Stimulated activated CD8-positive, alpha-beta memory T cell treated with anti-CD3 and anti-CD28 coated beads, Interleukin-4, amount 100 ng/mL, for 1 hour (primary cell): ENCODE measurements at places on chromosomes 2 and 18.

- DNase-seq, result no peak
Measured at GRCh38 chr18:27008575-27008974, 143.1 kb upstream of the AQP4 start.

- DNase-seq, result no peak
Measured at GRCh38 chr18:60962625-60963024, 370.6 kb upstream of the CDH20 start.

DNA sequence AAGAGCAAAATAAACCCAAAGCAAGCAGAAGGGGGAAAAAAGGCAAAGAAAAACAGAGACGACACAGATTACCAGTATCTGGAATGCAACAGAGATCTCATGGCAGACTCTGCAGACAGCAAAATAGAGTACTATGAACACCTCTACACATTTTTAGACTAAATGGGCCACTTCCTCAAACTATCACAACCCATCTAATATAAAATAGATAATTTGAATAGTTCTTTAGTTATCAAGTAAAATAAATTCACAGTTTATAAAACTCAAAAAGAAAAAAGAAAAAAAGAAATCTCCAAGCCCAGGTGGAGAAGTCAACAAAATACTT is 16.6 kb downstream of the SESTD1 start:
- DNase-seq, result no peak

GRCh38 chr2:164739966-164740365 is 101.7 kb downstream of the COBLL1 start:
- no peak for DNase-seq

DNA sequence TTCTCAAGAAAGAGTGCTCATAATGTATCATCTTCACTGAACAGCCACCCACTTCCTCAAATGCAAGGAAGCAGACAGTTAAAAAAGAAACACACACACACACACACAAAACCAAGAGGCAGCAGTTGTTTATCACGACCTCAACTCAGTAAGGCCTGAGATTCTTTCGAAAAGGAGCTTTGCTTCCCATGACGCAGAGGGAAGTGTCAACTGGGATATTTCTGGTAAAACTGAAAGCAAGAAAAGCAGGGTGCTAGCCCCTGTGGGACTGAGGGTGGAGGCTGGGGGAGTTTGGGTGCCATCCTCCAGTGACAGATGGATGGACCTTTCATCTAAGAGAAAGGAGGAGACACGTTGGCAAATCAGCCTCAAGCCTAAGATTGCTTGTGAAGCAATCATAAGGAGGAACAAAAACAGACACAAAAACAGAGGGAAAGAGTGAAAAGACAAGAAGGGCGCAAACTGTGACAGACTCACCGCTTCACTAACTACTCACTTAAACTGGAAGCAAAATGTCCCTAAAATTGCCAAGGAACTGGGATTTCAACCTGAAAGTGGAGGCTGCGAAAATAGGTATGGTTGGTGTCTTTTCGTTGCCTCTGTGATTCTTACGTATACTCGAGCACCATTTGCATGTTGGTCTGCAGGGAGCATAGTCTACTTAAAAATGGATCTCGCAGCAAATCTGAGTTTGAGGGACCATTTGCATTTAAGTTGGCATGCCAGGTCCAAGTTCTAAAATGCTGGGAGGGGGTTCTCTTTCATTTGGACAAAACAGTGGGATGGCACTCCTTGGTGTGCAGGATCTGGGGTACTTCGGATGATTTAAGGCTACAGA is at the start of gene ARHGAP25:
TSS of gene ARHGAP25 (plus strand) at position 124 of the 838 bp plus-strand sequence. CDS start at position 513, 389 bp downstream.
- no peak for DNase-seq

DNA sequence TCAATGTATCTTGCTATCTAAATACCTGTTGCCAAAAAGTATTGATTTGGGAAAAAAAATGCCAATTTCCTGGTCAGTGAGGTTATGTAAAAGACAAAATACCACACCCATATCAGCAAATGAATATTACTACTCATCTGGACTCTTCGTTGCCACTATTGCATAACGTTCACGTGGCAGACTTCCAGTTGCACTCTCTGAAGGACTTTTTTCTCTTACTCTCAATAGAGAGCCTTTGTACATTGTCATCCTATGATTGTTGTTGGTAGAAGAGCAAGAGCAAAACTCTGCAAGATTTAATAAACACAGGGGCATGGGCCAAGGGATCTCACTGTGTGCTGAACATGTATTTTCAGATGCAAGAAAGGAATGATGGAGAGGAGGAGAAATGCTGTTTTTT is 689.8 kb downstream of the MBD2 start:
- DNase-seq, result no peak

DNA sequence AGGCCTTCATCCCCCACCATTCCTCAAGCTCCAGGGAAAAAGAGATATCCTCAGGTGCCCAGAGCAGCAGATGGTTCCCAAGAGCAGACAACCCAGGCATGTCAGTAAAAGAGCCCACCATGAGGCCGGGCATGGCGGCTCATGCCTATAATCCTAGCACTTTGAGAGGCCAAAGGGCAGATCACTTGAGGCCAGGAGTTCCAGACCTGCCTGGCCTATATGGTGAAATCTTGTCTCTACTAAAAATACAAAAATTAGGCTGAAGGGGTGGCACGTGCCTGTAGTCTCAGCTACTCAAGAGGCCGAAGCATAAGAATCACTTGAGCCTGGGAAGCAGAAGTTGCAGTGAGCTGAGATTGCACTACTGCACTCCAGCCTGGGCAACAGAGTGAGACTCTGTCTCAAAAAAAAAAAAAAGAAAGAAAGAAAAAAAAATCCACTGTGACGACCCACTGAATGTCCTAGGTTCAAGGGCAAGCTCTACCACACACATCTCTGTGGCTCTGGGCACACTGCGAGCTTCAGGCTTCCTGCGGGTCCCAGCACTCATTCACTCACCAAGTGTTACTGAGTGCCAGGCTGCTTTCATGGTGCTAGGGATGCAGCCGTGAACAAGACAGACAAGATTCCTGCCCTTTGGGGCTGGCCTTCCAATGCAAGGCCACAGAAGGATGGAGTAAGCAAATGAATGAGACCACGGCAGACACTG is 6.5 kb upstream of the DUSP2 start:
- DNase-seq, result no peak

DNA sequence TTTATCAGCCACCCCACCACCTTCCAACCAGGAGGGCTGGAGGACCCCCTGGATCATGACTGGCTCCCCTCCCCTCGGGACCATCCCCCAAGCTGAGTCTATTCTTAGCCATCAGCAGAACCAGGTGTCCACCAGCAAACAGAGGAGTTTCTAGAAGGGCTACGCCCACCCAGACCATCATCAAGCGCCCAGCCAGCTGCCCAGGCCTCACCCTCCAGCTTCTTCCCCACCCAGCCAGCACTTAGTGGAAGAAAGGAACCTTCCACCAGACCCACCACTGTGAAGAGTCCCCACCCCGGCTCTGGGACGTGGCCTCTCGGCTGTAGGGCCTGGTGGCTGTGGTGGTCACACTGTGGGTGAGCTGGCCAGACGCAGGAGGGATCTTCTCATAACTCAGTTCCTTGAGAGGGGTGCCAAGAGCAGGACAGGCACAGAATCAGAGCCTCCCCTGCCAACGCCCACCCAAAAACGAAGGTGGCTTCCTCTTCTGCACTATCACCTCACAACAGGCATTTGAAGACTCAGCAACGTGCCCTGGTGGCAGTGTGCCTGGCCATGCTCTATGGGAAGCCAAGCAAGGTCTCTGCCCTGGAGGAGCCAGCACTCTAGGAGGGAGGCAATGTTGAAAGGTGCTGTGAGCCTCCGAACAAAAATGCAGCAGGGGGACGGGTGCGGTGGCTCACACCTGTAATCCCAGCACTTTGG is 19.0 kb downstream of the BIN1 start:
- DNase-seq, result no peak

DNA sequence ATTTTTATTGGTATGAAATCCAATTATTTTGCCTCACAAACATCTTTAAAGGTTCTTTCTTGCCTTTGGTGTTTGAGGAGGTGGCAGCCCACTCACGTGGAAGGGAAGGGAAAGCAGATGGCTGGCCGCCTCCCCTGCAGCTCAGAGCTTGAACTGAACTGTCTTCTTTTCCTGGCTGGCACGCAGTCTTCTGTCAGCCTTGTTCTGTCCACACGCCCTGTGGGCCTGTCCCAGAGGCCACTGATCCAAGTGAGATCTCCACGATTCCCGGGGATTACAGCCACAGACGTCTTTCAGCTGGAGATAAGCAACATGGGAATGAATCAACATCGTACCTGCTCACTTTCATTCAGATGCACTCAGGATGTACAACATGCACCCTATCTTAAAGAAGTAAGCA is 73.3 kb downstream of the TMEM18 start:
- no peak for DNase-seq

GRCh38 chr2:226524381-226524843 is 275.2 kb downstream of the IRS1 start:
- DNase-seq, result no peak

- DNase-seq, result no peak
Measured at GRCh38 chr2:174059178-174059883, 94.2 kb upstream of the SP3 start.

DNA sequence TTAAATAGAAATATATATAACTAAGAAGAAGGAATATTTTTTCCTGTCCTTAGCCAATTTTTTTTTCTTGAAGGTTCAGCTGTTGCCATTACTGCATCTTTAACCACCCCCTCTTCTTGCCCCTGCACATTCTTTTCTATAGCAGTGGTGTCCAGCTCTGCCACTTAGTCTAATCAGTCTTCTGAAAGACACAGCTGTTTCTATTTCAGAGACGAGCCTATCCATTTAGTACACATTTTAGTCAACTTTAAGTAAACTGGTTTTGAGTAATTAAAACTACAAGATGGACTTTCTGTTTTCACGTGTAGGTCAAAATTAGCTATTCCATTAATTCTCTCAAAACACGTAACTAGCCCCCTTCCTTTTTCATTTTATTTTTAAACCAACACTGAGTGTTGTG is 21.0 kb downstream of the SPOPL start:
- no peak for DNase-seq

DNA sequence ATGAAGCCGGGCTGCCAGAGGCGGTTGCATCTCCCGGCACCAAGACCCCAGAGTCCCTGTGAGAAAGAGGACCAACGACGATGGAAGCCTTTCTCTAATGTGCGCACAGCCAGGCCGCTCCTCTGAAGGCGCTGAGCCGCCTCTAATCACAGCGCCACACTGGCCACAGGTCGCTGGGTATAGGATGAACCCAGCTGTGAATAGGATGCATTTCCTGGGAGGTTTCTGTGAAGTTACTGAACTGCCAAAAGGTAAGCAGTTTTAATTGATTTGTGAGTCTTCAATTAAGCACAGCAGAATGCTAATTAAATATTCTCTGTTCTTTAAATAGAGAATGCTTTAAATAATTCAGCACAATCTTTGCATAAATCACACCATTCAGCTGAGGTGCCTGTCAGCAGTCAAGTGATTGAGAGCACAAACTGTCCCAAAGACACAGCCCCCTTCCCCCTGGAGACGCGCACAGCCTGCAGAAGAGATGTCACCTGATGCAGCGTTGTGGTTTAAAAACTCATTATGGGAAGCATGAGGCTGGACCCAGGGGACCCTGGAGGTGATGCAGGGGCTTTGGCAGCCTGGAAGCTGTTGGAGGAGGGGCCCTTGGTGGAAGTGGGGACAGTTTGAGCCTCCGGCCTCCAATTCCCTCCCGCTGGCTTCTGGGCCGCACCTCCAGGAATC is 98.1 kb downstream of the RTP5 start:
- DNase-seq, result no peak

DNA sequence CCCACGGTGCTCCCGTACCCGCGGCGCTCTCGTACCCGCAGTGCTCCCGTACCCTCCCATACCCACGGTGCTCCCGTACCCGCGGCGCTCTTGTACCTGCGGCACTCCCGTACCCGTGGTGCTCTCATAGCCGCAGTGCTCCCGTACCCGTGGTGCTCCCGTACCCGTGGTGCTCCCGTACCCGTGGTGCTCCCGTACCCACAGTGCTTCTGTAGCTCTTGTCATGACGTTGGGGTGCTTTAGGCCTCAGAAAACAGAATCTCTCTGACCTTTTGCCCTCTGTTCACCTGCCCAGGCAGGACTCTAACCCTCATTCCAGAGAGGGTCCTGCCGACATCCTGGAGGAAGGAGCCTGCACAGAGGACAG is 35.3 kb downstream of the SLC66A2 start:
- no peak for DNase-seq

DNA sequence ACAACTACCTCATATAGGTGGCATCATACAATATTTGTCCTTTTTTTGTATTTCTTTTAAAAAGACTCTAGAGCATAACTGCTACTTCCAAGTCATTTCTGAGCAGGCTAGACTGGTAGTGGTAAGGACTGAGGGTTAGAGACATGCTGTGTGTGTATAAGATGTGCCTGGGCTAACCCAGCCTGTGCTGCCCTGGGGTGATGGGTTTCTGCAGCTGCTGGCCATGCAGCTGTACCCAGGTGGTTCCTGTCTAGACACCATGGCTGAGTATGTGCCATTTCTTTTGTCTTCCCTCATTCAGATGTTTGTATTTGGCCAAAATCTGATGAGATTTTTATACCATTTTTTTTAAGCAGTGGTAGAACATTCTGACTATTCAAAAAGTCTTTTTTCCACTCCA is 40.0 kb downstream of the MERTK start:
- no peak for DNase-seq

DNA sequence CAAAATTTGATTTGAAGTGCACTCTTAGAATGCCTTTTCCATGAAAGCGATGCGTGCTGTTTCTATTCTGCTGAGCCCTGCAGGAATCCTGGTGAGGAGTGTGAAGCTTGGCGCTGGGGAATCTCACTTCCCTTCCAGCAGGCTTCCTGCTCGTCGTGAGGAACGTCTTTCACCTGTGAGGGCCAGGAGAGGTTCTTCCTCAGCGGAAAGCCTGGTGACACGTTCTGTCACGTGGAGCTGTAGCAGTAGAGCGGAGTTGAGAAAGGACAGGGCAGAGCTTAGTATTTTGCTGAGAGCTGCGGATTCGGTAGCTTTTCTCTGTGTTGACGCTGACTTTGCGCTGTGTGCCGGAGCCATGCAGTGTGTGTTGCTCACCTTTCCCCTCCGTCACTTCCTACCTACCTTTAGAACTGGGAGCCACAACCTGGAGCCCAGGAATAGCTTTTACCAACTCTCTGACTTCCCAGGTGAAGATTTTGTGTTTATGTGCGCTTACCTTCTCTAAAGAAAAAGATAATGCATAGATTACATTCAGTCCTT is 294.8 kb downstream of the PTGR3 start:
- no peak for DNase-seq

GRCh38 chr2:172456002-172456401 is 28.6 kb downstream of the ITGA6 start:
- DNase-seq, result no peak

- no peak for DNase-seq
Measured at GRCh38 chr2:54964271-54964670, 86.0 kb downstream of the RTN4 start.

GRCh38 chr2:158496986-158497385 is 40.2 kb downstream of the PKP4 start:
- DNase-seq, result no peak

- no peak for DNase-seq
Measured at GRCh38 chr2:232026910-232027309, 65.4 kb downstream of the DIS3L2 start.

GRCh38 chr18:8526332-8526731 is 82.9 kb upstream of the RAB12 start:
- DNase-seq, result no peak
